Renal pelvis (tissue), 12 donors: ENCODE measurements at places on chromosomes 12 and 14. TPM values are rescaled to one million over a fixed set of nuclear protein-coding genes. Genes with fewer than 3 reads are reported as not detected.

- no peak for DNase-seq
Measured at GRCh38 chr14:45253754-45254310, 830 bp upstream of the MIS18BP1 start.

DNA sequence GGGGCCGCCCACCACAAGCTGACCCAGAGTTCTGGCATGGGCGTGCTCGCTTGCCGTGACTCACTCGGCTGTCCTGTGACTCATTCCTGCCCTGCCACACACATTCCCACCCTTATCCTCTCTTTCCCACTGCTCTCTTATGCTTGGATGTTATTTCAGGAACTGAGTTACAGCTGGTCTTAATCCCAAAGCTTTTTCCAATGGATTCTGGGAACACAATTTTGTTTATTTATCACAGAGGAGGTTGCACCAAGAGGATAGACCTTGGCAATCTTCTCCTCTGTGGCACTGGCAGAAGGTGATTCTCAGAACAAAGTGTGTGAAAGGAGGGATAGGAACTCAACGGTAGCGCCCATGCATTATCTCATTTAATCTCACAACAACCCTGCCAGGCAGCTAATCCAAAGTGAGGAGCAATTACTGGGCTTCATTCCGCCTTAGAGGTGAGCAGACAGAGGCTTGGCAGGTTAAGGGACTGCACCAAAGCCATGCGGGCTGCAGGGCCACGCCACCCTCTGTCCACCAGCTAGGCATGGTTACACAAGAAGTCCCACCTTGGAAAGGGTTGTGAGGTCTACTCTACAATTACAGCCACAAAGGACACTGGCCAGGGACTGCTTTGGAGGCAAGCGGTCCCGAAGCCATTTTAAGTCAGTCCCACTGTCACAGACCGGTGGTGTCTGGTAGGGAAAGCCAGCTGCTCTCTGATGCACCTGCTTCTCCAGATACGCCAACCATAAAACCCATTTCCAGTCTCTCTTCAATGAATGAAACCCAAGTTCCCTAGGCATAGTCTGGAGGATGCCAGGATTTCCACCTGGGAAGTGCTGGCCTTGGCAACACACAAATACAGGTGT, 32.9 kb downstream of the SYNE3 start:
- DNase-seq, result no peak

The KLRC2 gene
- not detected for polyA plus RNA-seq

GRCh38 chr12:2273288-2273687, 220.5 kb downstream of the CACNA1C start:
- DNase-seq, result no peak

The HEATR5A gene
- polyA plus RNA-seq, result 14.3 TPM

GRCh38 chr14:104938436-104938835, 13.8 kb downstream of the PLD4 start:
- no peak for DNase-seq

DNA sequence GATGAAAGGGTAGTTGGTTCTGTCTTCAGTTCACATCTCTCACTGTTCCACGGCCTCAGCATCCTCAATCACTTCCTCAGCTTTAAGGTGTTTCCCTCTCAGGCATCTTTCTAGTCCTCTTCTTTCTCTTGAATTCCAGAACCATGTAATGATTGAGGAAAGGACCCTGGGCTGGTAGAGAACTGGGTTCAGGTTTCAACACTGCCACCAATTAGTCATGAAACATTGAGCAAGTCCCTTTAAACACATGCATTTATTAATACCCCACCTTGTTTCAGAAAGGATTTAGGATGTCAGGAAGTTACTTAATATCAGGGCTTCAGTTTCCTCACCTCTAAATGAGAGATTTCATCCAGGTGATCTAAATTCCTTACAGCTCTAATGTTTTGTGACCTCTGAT, 7.2 kb downstream of the DMAC2L start:
- DNase-seq, result no peak

The NANOG gene
- 0.18 TPM for polyA plus RNA-seq

- no peak for DNase-seq
Measured at GRCh38 chr12:8501720-8502119, 11.6 kb upstream of the CLEC4D start.

The NT5DC3 gene
- polyA plus RNA-seq, result 8.5 TPM

DNA sequence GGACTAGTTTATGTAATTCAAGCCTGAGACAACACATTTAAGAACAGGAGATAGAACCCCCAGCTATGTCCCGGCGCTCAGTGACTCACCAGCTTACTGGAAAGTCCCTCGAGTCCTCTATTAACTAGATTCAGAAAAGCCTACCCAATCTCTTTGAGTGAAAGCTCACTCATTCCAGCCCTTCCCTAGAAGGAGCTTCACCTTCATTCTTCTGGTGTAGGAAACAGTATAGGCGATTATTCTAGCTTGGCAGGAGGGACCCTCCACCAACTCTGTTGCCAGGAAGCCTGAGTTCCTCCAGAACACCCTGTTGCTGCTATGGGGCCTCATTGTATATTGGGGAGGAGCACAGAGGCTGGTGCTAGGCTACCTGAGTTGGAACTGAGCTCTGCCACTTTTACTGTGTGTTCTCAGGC, 57.2 kb upstream of the AEBP2 start:
- DNase-seq, result no peak

- peak; percentile 68 for DNase-seq
Measured at GRCh38 chr14:104424406-104425072, 155.0 kb upstream of the C14orf180 start.

The FAM90A1 gene
- 1.6 TPM for polyA plus RNA-seq

The RPL10L gene
- polyA plus RNA-seq, result not detected

The PRH2 gene
- 0.40 TPM for polyA plus RNA-seq

- no peak for DNase-seq
Measured at GRCh38 chr12:22321018-22321605, 13.4 kb downstream of the ST8SIA1 start.

The FOXA1 gene
- 4.5 TPM for polyA plus RNA-seq

- no peak for DNase-seq
Measured at GRCh38 chr12:57894399-57895292, 46.7 kb upstream of the ATP23 start.

- no peak for DNase-seq
Measured at GRCh38 chr12:10339053-10339840, 31.6 kb downstream of the KLRD1 start.

DNA sequence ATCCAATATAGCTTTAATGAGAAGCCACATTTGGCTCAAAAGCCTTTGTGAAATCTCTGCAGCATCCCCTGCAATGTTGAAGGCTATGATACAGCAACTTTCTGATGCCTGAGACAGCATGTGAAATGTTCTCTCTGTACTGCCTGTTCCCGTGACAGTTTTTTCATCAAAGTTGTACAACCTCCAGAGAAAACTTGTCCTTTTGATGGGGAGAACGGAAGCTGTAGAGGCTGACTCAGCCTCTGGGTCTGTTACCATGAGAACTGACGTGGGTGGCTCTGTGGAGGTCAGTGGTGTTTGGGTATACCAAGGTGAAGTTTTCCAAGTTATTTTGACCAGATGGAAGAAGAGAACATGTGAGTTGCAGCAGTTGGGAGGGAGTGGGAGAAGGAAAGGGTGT, 17.0 kb downstream of the SLC4A8 start:
- DNase-seq, result no peak

DNA sequence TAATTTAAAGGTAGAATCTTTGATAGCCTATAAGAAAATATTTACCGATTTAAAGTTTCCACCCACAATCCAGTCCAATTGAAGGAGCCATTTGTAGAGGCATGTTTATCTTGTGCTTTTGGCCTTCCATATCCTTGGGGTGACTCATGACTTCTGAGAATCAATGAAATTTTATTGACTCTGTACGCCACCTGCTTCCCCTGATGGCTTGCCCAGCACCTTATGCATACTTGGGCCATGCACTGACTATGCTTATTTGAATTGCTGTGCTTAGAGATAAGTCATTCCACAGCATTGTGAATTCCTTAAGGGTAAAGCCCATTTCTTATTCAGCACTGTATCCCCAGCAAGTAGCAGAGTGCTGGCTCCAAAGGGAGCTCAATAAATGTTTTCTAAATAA, 954.8 kb upstream of the SEL1L start:
- no peak for DNase-seq

The PIWIL1 gene
- 0.31 TPM for polyA plus RNA-seq

DNA sequence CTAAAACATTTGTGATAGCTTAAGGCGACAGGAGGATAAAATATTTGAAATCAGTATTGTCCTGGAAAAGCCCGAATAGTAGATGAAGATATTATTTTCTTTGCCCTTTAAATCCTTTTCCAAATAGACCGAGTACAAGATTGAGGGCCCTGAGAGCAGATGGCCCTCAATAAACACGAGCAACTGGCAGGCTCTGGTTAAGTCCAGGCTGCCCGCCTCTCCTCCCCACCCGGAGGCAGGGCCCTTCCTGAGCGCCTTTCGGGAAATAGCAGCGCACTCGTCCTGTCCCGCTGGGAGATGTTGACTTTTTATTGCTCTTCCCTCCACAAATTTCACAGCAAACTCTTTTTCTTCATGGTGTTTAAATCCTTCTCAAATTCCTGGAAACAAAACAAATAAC, 50.8 kb upstream of the MAX start:
- DNase-seq, result no peak

The ATP5F1B gene
- polyA plus RNA-seq, result 1,094 TPM

- DNase-seq, result no peak
Measured at GRCh38 chr12:67609226-67609870, 39.2 kb upstream of the DYRK2 start.

DNA sequence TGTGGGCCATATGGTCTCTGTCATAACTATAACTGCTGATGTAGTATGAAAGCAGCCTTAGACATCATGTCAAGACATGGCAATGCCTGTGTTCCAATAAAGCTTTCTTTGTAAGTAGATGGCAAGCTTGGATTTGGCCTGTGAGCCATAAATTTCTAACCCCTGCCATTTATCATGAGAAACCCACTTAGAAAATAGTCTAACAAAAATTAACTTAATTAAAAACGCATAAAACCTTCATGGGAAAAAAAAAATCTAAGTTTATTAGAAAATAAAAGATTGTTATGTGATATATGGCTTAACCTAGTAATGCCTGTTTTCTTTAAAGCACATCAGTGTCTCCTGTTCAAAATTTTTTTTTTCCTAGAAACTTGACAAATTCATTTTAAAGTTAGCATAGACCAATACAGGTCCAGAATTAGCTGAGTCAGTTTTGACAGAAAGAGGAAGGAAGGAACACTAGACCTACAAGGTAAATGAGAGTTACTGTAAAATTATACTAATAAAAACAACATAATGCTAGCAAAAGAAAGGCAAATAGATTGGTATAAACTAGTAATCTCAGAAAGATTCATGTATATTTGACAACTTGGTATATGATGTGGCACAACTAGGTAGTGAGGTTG, 68.2 kb downstream of the USP15 start:
- DNase-seq, result peak; percentile 8

The ALG10 gene
- polyA plus RNA-seq, result 10.6 TPM

GRCh38 chr12:92136026-92136730, 9.5 kb downstream of the BTG1 start:
- DNase-seq, result no peak

- DNase-seq, result peak; percentile 52
Measured at GRCh38 chr12:106919910-106920544, 35.7 kb upstream of the TMEM263 start.

- peak; percentile 47 for DNase-seq
Measured at GRCh38 chr12:42568952-42569915, 20.3 kb downstream of the PRICKLE1 start.

The NACA gene
- polyA plus RNA-seq, result 1,818 TPM

GRCh38 chr12:46660276-46660675, 165.5 kb downstream of the SLC38A4 start:
- DNase-seq, result no peak

The AKAP5 gene
- polyA plus RNA-seq, result 7.4 TPM

- no peak for DNase-seq
Measured at GRCh38 chr12:111166779-111167540, 201.9 kb downstream of the PHETA1 start.

The PRIMA1 gene
- polyA plus RNA-seq, result 1.5 TPM

- no peak for DNase-seq
Measured at GRCh38 chr14:67765192-67765834, 51.1 kb downstream of the ZFYVE26 start.

The C12orf50 gene
- 0.82 TPM for polyA plus RNA-seq

- DNase-seq, result no peak
Measured at GRCh38 chr12:6548556-6548955, 7.3 kb downstream of the IFFO1 start.

The KLRG1 gene
- polyA plus RNA-seq, result 1.8 TPM

The DNAJC22 gene
- polyA plus RNA-seq, result 24.5 TPM

DNA sequence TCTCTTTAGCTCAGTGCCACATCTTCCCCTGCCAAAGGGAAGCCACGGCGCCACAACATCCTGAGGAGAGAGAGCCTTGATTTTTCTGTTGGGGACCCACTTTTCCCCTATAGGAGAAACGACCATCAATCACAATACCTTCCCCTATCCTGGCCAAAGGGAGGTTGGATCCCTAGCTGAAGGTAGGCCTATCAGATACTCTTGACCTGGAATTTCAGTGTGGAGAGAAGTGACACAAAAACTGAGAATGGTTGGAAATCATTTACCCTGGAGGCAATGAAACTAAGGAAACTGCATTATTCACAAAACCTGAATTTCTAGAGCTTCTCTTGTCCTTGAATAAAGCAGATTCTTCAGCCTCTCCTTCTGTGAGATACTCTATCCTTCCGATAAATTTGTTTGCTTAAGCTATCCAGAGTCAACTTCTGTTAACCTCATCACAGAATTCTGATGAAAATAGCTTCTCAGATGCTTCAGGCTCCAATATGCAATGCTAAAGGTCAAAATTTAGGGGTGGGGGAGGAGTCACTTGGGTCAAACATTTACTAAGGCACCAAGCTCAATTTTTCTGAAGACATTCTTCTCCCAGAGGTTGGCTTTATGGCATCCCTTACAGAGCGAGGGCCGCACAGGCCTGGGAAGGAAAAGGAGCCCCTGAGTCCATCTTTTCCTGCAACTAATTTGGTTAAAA, 27.0 kb upstream of the DUSP6 start:
- no peak for DNase-seq

DNA sequence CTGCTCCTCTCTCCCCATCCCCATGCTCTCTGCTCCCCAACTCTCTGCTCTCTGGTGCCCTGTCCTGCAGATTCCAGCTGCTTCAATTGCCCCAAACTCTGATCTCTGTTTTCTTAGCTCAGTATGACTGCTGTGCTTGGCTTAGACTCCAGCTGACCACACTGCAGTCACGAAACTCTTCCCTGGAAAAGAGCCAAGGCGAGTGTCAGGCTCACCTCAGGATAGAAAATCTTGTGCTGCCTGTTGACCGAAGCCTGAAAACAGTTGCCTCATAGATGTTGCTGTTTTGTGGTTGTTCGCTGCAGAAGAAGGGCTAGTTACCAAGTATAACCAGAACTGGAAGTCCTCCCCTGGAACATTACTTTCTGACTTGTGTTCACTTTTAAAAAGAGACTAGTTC, 6.7 kb upstream of the STON2 start:
- no peak for DNase-seq

DNA sequence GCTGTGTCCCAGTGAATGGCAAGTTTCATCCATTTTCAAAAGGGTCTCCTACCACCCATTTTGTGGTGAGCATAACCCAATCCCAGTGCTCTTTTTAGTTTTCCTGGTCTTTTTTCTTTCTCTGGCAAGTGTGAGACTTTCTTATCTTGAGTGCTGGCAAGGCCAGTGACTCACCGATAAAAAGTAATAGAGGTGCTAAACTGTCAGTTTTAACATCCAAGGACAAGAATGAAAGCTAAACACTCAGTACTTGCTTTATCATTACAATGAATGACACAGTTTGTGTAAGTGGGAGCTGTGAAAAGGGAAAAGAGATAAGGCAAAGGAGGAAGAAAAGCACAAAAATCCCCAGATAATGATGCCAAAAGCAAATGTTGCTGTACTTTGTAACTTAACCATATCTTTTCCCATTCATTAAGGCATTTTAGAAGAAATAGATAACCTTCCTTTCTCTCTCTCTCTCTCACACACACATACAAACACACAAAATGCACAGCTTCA, 4.9 kb upstream of the LRIG3 start:
- DNase-seq, result no peak

- DNase-seq, result no peak
Measured at GRCh38 chr12:122227341-122227740, 1.5 kb upstream of the DIABLO start.

- DNase-seq, result no peak
Measured at GRCh38 chr14:52069307-52070050, 620 bp upstream of the NID2 start.
